ENCODE measurements at places on chromosomes 6 and 20.

DNA sequence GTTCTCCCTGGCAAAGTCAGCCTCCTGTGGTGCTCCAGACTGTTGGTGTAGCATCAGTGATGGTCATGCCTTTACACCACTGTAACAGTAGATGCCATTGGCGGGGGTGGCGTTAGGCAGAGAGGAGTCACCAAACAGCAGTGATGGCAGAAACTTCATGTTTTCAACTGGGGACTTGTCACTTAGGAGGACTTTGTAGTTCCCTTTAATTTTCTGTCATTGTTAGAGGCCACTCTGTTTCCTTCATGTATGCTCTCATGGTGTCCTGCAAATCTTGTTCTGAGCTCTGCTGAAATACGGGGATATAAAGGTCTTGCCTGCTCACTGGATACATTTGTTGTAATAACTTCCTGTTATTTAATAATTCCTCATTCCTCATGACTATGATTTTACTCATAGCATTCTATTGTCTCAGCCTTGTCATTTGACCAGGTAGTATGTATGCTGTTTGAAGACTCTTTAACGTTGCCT lies 4.6 kb downstream of the MAP3K4 start:
- no peak for DNase-seq

DNA sequence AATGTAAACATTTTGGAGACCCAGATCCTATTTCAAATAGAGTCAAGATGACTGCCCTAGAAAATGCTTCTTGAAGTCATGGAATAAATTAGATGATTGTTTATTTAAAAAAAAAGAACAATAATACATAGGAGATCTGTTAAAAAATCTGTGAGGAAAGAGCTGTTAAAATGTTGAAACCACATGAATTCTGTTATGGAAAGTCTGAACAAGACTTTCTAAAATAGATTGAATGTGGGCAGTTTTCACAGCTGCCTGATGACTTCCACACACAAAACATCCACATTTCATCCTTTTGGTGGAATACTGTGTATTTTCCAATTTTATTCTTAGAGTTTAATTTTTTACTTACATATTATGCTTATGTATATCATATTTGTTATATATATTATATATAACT lies 186.1 kb downstream of the LAMA2 start:
- no peak for DNase-seq

DNA sequence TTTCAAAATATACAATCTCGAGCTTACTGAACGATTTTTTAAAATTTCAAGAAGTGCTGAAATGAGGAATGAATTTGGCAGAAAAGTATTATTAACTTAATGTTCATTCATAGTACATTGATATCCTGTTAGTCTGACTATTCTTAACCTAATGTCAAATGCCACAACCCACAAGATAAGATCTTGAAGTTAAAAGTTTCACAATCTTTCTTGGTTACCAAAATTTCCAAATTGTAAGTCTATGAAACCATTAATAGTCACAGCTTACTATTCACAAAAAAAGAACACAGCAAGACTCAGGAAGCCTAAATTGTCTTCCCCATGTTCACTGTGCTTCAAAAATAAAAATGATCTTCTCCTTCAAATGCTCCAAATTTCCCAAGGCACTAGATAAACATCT lies 71.3 kb downstream of the HACE1 start:
- no peak for DNase-seq

- DNase-seq = no peak
Measured at GRCh38 chr20:56893226-56893917, 264.3 kb downstream of the TFAP2C start.

DNA sequence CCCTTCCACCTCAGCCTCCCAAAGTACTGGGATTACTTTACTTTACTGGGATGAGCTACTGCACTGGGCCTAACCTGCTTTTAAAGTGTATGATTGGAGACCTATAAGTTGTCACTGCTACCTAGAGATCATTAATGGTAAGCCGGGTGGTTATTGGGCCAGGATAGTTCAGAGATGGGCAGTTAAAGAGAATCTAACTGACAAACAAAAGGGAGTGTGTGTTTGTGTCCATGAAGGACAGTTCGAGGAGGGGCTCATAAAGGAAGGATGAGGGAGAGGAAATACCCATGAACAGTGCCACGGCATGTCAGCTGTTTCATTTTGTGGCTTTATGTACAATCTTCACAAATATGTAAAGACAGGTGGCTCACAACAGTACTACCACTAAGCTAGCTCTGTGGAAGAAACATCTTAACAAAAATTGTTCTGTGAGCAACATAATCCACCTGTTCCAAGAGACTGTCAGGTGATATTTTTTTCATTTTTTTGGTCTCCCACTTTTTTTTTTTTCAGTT lies 69.7 kb upstream of the FAM8A1 start:
- DNase-seq = no peak

DNA sequence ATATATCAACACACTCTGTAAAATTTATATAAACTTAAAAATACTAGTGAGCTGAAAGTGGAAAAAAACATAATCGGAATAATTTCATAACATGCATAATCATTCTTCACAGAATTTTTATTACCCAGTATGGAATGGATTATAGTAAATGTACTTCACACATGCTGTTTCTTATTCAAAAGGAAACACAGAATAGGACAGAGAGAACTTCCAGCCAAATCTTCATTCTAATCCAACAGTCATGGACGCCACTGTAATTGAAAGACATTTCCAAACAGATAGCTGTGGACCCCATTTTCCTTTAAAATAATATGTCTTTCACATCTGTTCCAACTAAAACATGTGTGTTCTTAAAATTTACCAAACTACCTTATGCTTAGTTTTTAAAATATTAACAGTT lies 126.6 kb upstream of the RUNX2 start:
- no peak for DNase-seq

DNA sequence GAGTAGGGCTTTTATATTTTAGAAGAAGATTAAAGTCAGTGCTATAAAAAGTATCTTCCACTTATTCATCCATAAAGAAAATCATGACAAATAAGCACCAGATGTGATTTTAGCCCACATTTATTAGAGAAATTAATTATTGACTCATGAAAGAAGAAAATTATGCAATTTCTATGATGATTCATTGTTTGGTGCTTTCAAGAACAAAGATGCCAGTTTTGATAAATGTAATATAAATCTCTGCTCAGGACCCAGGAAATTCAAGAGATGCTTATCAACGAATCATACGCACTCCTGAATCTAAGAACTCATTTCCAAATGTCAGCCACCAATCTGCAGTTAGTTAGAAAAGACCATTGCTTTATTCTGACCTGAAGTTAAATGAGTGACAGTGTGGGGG lies 211.4 kb downstream of the ARHGAP18 start:
- no peak for DNase-seq

DNA sequence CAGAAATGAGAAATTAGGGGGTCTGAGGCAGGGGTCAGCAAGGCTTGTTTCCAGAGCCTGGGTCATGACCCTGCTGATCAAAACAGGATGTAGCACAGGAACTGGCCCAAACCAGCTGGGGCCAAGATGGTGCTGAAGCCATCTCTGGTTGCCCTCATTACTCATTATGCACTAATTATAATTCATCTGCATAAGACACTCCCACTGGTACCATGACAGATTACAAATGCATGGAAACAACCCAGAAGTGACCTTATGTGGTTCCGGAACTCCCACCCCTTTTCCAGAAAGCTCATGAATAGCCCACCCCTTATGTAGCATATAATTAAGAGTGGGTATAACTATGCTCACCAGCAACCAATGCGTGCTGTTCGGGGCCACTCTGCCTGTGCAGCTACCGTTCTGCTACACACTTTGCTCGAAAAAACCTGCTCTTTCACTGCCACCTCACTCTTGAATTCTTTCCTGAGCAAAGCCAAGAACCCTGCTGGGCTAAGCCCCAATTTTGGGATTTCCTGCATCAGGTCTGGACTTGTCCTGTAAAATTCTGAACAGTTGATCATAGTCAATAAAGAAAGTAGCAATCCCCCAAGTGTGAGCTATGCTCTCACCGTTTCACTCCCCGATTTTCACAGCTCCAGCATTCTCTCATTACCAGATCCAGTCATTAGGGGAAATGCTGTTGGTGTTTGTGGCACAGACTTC lies 122.3 kb downstream of the WDR27 start:
- DNase-seq = no peak

DNA sequence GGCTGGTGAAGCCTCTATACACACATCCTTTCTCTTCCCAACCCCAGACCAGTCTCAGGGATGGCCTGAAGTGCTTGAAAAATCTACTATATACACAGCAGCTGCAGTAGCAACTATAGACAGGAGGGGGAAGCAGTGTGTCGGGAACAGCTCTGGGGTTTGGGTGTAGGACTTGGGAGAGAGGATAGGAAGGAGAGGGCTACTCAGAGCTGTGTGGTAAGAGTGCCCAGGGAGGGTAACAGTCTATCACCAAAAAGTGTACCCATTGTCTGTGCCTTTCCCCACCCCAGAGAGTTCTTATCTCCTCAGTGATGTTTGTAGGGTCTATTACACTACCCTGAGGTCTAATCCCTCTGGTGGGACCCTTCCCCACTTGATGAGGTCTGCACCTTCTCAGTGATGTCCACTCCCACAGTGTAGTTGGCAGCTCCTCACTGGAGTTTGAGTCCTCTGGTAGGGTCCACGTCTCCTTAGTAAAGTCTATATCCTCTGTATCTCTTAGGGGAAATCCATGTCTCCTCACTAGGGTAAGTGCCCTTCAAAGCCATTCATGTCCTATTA lies 1.5 kb upstream of the GGT7 start:
- no peak for DNase-seq

DNA sequence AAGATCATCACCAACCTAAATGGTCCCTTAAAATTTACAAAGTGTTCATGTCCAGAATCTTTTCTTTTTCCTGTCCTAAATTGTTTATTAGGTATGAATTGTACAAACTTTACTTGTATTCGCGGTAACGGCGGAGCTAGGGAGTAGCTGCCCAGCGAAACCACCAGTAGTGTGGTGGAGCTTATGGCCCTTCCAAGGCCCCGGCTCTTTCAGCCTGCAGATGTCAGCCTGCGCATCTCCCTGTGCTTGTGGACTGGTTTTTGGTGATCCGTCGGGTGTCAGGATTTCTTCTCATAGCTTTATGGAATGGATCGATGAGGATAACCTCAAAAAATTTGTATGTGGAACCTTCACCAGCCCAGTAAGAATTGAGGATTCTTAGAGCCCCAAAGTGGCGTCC lies 27.2 kb upstream of the ENPP1 start:
- no peak for DNase-seq

DNA sequence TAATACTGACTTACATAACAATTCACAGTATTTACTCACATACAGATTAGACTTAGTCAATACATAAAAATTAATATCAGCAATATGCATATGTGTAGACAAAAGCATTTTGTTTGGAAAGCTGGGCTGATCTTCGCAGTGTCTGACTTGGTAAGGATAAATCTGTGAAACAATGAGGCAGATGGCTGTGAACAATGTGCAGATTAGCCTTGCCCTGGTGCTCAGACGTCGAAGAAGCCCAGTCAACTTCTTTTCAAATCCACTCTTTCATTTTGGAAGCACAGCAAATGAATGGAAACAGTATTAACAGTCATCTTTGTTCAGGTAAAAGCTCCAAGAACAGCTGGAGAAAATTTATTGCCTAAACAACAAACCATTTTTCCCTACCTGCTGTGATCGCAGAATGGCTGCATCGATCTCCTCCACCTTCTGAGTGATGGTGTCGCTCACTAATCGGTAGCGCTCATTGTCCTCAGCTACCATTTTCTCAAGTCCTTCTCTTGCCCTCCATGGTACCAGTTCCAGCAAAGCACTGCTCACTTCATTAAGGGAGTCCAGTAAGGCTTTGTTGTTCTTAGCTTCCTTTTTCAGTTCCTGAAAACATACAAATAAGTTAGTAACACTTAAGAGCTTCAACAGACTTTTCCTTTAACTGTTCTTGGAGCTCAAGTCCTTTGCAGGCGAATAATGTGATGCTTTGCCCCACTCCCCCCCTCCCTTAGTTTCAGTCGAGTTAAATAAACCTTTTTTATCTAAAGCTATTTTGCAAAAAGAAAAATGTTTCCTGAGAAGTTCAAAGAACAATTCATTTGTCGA lies 116.5 kb downstream of the DST start:
- DNase-seq = no peak

- DNase-seq = no peak
Measured at GRCh38 chr6:14016935-14017625, 92.3 kb downstream of the RNF182 start.

DNA sequence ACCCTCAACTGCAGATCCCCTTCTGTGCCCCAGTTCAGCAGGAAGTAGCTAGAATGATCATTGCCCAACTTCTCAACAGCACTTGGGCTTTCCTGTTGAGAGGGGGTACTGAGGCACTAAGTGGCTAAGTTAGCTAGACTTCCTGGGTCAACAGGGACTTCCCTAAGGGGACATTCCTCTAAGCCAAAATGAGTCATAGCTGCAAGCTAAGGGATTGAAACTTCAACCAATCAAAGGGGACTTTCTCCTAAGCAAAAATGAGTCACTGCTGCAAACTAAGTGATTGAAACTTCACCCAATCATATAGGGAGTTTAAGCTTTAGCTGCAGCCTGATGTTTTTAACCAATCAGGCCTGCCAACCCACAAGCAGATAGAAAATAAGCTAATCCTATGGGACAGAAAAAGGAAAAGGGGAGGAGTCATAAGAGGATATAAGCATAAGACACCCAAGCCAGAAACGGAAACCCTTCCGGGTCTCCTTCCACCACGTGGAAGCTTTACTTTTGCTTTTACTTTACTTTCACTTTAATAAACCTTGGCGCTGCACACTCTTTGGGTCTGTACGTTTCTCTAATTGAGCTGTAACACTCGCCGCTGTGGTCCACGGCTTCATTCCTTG lies 659.0 kb upstream of the HS3ST5 start:
- DNase-seq = no peak

- DNase-seq = no peak
Measured at GRCh38 chr6:21612067-21612745, 18.7 kb downstream of the SOX4 start.

DNA sequence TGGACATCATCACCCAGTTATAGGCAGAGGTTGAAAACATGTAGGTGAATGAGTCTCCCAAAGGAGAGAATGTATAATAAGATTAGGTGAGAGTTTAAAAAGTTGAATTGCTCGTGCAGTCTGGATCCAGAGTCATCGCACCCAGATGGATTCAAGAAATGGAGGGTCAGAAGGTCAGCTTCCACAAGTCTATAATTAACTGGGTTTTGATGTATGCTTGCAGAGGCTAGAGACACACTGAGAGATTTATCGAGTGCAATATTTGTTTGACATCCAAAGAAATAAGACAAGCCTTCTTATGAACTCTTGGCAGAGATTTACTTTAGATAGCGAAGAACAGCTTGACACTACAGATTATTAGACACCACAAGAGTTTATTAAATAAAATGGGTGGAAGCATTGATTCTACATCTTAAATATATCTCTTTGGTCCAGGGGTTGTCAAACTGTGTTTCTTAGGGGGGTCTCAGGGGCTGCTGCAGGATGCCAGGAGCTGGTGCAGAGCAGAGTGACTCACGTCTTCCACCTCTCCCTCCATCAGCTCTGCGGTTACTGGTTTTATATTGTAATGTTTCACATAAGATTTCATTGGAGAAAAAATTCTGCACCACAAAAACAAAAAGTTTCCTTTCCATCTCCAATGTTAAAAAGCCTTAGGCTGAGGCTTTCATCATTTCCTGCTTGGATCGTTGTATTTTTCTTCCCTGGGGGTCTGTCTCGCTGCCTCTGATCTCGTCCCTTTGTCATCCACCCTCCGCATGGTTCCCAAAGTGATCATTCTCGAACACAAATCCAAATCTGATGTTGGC lies 176.2 kb upstream of the AHI1 start:
- no peak for DNase-seq

- DNase-seq = no peak
Measured at GRCh38 chr6:100160930-100161329, 166.9 kb upstream of the MCHR2 start.

- DNase-seq = no peak
Measured at GRCh38 chr6:158338311-158339112, 26.2 kb downstream of the TULP4 start.

GRCh38 chr6:132063204-132063603 lies 112.0 kb upstream of the CCN2 start:
- DNase-seq = no peak

All from cerebellar nuclear complex (tissue), 1 donor.